ENCODE measurements at places on chromosomes 6 and 20.

GRCh38 chr6:15413466-15414234, 167.8 kb downstream of the JARID2 start:
- no peaks in the 10 kb centered on the region for H3K27me3 ChIP-seq
- no peak overlapping the region for H3K27ac ChIP-seq
- DNase-seq: no peak
- H3K36me3 ChIP-seq: no peaks in the 10 kb centered on the region
- peaks cover 12% of the 10 kb centered on the region for H3K4me1 ChIP-seq

- peaks cover 49% of the 10 kb centered on the region for H3K4me1 ChIP-seq
- DNase-seq: peak; percentile 71
- H3K27ac ChIP-seq: peak overlapping the region; percentile 81
- H3K36me3 ChIP-seq: no peaks in the 10 kb centered on the region
- H3K4me3 ChIP-seq: peak overlapping the region; percentile 30
These were observed 452 bp downstream of the TRAF3IP2 start for GRCh38 chr6:111605100-111605751.

GRCh38 chr6:3270258-3270657, 11.5 kb downstream of the PSMG4 start:
- no peak overlapping the region for H3K4me3 ChIP-seq
- no peak overlapping the region for H3K27ac ChIP-seq
- no peaks in the 10 kb centered on the region for H3K36me3 ChIP-seq
- H3K4me1 ChIP-seq: no peaks in the 10 kb centered on the region
- DNase-seq: no peak

DNA sequence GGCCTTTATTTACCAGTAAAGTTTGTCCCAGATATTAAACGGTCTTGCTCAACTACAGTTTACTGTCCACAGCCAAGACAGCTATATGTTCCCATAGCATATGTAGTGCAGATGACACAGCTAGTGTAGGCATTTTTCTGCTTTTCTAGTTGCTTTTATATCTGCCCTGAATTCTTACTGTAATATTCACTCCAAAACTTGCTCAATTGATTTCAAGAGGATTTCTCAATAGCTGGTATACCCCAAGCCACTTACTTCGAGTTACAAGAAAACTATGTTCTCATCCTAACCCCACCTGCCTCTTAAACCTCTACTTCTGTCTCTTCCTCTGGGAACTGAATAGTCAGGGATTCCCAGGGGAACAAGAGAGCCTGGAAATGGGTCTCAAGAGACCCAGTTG, 18.9 kb upstream of the ROS1 start:
- no peaks in the 10 kb centered on the region for H3K27me3 ChIP-seq
- H3K36me3 ChIP-seq: no peaks in the 10 kb centered on the region
- DNase-seq: no peak

DNA sequence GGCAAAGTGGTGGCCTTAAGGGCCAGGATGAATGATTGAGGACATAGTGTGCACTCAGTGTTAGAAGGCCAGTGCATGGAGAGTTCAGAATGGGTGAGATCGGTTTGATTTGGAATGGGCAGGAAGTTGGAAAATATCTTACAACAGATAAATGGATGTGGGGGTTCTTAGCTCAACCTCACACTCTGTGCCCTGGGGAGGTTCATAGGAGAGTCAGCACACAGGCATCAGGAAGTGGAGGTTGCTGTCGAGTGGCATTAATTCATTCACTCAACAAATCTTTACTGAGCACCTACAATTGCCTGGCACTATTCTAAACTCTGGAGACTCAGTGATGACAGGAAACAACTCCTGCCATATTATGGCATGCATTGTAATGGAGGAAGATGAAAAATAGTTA, 313.7 kb upstream of the SUPT3H start:
- no peak overlapping the region for H3K4me3 ChIP-seq
- no peak overlapping the region for H3K27ac ChIP-seq
- DNase-seq: no peak
- H3K4me1 ChIP-seq: no peaks in the 10 kb centered on the region
- no peaks in the 10 kb centered on the region for H3K27me3 ChIP-seq

GRCh38 chr6:11615214-11615602, 77.7 kb downstream of the TMEM170B start:
- no peaks in the 10 kb centered on the region for H3K27me3 ChIP-seq
- no peak overlapping the region for H3K4me3 ChIP-seq
